ENCODE measurements at places on chromosomes 1 and 21.

- no peak for DNase-seq
These were observed 14.3 kb upstream of the CD34 start for GRCh38 chr1:207925210-207925609.

DNA sequence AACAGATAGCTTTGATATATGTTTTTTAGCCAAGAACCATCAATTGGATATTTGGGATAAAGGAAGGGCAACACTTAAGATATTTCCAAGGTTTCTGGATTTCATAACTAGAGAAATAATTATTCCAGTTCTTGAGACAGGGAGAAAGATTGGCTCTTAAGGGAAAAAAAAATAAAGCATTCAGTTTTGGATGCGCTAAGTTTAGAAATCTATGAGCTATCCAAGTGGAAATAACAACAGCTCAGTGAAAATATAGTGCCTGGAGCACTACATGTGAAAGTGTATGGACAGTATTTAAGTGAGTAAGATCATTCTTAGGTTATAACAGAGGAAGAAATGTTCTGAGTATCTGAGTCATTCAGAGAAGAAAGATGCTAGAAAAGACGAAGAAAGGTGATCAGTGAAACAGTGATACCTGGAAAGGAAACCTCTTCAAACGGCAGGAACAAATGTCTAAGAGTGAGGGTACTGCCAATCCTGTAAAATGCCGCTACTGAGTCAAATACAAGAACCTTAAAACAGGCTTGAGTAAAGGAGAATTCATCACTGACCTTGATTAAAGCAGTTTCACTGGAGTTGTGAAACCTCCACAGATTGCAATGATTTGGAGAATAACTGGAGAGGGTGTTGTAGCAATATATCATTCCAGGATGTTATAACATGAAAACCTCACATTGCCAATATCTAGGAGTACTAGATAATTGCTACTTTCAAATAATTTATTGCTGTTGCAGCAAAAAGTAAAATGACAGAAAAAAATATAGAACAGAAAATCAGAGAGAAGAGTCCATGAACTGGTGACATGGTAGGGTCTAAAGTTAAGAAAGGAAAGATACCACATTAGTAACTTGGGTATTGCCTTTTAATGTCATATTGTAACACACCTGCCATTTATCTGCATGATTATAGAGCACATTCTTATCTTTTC, 482.1 kb upstream of the RGS18 start:
- no peak for DNase-seq

- no peak for DNase-seq
These were observed 36.2 kb downstream of the IRF2BP2 start for GRCh38 chr1:234573711-234574299.

GRCh38 chr1:178781533-178782330, 56.7 kb downstream of the RALGPS2 start:
- no peak for DNase-seq

DNA sequence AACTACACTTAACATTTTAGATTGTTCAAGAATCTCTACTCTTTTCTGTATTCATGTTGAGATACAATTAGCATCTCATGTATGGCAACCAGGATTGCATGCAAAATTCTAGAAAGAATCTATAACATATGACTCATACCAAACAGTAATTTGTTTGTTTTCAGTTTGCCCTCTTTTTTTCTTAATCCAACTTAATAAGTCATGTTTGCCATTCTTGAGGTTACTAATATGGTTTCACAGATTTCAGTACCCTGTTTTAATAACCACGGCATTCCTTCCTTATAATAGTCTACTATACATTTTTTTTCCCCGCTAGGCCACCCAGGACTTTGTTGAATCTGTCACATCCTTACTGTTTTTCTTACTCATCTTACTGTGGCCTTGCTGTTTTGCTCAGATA, 140.8 kb downstream of the FMN2 start:
- DNase-seq, result no peak

DNA sequence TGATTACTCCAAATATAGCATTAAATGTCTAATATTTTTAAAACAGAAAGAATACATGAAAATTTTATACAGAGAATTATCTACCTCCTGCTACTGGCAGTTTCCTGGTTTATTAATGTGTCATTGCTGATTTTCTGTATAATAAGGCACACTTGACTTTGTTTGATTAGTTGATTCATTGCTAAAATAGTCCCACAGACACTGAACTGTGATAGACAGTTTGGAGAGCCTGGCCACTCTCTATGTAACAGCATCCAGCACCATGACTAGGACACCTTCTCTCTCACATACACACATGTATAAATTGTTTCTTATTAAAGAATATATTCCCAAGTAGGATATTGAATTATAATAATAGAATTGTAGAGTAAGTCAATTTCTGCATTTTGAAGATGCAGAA, 368.5 kb upstream of the SNX7 start:
- no peak for DNase-seq

DNA sequence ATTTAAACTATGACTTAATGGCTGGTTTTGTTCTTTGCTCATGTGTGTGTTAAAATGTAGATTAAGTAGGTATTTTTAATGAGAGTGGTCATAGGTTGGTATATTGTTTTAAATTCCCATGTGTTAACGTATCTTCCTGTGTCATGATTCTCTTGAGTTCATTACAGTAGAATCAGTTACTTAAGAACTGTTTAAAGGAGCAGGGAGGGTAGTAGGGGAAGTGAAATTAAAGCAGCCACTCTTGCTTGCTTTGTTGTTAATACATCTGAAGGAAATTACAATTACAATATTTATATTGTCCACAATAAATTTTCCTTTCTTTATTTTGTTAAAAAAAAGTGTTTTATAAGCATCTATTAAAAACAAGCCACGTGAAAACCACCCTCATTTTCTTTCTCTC, 119.2 kb upstream of the KIAA1614 start:
- DNase-seq, result no peak

DNA sequence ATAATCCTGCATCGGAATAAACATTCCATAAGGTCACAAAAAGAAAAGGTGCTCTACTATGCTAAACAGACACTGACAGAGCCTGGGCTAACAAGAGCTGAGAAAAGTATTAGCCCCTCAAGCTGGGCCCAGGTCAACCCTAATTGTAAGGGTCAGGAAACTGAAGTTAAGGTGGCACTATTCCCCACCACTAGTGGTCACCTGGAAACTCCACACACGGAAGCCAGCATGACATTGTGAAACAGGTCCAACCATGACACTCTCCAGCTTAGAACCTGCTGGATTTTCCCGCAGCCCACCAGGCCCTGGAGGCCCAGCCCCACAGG, 1.2 kb downstream of the PTTG1IP start:
- DNase-seq, result no peak

DNA sequence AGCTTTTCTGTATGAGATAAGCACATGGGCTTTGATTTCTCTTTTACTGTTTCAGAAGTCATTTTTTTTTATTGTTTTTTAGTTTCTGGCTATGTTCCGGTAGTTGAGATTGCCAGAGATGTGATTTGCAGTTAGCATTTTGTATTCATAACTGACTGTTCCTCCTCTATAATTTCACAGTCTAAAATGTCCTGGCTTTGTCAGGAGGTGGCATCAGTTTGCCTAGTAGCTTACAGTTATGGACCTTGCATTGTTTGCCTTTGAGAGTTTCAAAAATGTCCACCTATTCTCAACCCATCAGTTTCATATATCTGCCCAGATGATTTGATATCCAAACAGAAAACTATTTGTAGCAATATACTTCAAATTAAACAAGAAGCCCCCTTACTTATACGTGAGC, 39.5 kb upstream of the ST6GALNAC3 start:
- DNase-seq, result no peak

GRCh38 chr1:151834239-151834638, 2.6 kb upstream of the RORC start:
- no peak for DNase-seq

DNA sequence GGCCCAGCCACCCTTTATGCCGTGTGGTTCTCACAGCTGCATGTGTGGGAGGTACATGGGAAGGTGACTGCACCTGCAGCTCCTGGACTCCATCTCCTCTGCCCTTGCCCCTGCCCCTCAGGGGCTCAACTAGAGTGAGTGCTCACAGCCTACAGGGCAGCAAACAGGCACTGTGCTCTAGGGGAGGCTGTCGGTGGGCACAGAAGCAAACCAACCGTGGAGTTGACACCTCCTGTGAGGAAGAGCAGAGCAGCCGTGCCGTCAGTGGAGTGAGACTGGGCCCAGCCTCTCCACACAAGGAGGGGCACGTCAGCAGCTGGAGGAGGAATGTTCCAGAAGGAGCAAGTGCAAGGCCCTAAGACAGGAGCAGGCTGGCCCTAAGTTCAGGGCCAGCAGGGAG, 32.7 kb downstream of the BMP8A start:
- DNase-seq, result no peak

DNA sequence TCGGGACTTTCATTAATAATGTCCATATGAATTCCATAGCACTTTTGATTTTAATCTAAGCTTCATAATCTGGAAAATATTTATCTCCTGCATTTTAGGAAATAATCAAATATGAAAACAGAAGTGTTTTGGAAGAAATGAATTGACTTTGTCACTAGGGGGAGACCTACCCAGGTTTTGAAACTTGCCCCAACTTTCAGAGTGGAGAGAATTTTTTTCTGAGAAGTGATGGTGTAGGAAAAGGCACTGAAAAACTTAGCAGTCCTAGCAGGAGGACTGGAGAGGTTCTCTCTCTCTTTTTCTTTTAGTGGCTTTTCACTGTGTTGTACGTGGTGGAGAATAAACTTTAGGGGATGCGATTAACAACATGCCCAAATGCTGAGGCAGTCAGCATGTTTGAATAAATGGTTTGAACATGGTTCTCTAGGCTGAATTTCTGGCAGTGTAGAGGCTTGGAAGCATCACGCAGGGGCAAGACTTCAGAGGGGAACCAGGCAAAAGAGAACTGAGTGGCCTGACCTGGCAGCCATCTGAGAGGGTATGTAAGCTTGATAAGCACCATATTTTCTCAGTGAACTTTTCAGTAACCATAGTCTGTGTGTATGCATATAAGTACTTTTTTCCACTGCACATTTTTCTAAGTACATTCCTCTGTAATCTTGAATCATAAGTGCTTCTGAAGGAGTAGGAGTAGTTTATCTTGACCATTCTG, 68.3 kb upstream of the NEK7 start:
- peak; percentile 65 for DNase-seq

DNA sequence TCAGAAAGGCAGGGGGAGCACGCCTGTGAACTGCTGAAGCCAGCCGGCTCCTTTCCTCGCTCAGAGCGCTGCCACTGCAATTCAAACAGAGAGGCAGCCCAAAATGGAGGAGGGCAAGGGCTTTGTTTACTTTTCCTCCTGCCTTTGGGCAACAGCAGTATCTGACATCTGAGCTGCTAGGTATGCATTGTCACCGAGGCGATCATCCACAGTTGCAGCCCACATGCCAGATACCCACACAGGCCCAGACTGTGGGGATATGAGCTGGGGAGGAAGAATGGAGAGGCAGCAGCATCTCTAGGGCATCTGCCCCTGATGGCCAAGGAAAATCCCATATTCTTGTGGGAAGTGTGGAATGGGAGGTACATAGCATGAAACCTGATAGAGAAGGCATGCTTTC, 357.1 kb downstream of the BARHL2 start:
- no peak for DNase-seq

DNA sequence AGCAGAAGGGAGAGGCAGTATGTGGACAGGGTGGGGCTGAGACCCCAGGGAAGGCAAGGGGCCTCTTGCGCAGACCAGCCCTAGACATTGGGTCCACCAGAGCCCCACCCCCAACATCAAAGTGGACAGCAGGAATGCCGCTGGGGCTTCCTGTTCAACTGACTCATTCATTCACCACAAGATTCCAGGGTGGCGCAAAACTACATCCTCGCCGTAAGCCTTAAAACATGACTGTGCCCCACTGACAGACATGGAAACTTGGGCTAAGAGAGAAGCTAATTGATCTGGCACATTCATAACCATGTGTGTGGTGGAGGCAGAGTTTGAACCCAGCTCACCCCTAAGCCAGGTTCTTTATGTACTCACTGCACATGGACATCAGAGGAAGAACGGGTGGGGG, 14.0 kb downstream of the COL16A1 start:
- DNase-seq, result peak; percentile 94

GRCh38 chr1:244057474-244058385, 6.6 kb downstream of the ZBTB18 start:
- DNase-seq, result no peak
